ENCODE measurements at places on chromosomes 12 and 14.

DNA sequence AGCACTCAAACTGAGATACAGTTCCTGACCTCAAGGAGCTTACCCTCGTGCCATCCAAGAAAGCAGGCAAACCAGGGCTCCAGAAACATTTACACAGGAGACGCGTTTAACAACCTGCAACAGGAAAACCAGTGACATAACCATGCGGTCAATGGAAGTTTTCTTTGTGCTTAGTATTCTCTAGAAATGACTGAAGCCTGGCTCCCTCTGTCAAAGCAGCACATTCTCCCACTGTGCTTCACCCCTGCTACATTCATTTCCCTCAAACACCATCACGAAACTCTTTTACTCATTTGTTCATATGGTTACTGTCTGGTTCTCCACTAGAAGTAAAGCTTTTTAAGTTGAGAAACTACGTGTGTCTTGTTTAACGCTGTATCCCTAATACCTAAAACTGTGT is 161.3 kb upstream of the CCND2 start:
- DNase-seq: no peak

- DNase-seq: no peak
These were observed 88.0 kb upstream of the TMEM260 start for GRCh38 chr14:56491299-56492285.

- DNase-seq: no peak
These were observed 141.0 kb upstream of the RMST start for GRCh38 chr12:97321621-97322020.

DNA sequence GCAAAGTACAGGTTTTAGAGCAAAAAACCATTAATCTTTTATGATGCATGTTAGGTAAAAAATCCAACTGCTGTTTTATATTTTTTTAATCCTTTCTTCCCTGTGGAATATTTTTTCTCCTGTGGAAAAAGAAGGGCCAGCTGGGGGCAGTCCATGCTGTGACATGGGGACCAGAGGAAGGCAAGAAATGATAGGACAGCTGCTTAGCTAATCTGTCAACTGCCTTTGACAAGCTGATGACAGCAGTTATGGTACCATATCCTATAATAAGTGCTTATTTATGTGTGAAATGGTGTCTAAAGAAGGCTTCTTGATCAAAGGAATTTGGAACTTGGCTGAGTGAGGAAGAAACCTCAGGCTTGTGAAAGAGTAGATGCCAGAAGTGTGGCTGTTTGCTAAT is 452.4 kb upstream of the NOVA1 start:
- DNase-seq: no peak

GRCh38 chr12:78293059-78293686 is 462.5 kb downstream of the NAV3 start:
- no peak for DNase-seq

DNA sequence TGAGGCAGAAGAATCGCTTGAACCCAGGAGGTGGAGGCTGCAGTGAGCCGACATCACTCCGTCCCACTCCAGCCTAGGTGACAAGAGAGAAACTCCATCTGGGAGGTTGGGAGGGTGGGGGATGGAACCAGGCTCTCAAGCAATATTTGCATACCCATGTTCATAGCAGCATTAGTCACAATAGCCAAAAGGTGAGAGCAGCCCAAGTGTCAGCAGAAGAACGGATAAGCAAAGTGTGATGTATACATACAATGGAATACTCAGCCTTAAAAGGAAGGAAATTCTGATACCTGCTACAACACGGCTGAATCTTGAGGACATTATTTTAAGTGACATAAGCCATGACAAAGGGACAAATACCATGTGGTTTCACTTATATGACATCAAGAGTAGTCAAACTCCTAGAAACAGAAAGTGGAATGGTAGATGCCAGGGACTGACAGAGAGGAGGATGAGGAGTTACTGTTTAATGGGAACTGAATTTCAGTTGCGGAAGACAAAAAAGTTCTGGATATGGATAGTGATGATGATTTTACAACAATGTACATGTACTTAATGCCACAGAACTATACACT is 11.6 kb downstream of the DAD1 start:
- DNase-seq: no peak

GRCh38 chr12:122560138-122560537 is 33.1 kb downstream of the KNTC1 start:
- DNase-seq: no peak

- no peak for DNase-seq
These were observed 24.4 kb downstream of the FBXW8 start for GRCh38 chr12:116934908-116935705.

DNA sequence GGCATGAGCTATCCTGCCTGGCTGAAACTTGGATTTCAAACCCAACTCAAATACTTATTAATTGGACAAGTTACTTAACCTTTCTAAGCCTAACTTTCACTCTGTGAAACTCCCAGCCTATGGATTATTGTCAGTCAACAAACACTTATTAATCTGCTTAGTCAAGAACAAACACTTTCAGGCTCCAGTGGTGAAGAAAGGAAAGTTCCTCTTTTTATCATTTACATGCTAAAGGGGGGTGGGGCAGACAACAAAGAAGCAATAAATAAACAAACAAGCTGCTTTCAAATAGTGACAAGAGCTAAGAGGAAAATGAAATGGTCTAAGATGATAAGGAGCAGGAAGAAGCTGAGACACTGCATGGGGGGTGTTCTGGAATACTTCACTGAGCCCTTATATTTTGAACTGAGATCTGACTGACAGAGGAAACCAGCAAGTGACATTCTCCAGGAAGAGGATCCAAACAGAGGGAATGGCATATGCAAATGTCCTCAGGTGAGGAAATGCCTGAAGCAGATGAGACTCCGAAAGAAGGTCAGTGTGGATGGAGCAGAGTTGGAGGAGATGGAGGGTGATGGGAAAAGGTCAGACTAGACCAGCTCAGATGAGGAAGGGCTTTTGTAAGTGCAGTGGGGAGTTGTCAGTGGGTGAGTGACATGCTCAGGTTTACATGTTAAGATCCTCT is 259.6 kb downstream of the ITPR2 start:
- no peak for DNase-seq

DNA sequence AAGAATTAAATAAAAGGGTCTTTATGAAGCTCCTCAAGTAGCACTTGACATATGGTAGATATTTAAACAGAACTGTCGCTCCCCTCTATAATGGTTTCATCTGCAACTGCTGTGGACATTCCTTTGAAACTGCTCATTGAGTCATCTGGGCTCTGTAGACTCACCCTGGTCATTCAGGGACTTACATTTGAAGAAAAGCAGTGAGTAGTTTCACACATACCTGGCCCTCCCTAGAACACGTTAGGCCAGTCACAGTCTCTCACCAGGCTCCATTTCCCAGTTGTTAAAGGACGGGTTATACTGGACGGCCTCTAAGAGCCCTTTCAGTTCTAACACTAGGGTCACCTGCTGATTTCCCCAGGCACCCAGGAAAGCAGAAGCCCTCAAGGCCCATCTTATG is 217.0 kb downstream of the BCL11B start:
- no peak for DNase-seq

GRCh38 chr12:128245121-128245520 is 21.8 kb upstream of the TMEM132C start:
- DNase-seq: no peak

GRCh38 chr12:104455578-104456416 is 951 bp upstream of the CHST11 start:
- no peak for DNase-seq

DNA sequence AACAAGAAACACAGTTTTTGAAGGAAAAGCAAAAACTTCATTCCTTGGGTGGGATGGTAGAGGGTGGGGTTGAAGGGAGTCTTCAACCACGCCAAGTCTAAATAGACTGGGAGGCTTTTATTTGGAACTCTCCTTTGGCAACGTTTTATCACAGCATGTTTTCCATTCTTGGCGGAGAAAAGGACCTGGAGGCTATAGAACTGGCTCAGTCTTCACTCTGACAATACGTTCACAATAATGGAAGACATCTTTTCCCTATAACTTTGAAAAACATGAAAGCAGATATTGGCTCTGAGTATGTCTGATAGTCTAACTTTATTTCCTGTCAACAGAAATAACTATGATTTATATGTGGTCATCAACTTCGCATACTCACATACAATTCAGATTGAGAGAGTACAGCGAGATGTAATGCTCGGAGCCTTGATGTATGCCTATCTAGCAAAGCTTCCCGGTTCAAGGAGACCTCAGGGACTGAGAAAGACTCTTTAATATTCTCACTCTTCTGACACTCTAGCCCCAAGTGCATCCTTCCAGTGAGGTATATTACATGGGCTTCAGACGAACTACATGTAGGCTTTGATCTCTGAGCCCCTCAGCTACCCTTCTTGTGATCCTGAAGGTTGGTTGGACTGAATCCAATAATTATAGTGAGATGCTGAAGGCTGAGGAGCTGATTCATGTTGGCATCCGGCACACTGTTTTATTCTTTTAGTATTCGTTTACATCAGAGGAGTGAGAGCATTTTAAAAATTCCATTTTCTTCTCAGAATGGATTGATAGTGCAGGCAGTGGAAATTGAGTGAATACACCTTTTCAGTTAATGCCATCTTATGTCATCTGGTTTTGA is 14.0 kb downstream of the TMEM30B start:
- DNase-seq: no peak

DNA sequence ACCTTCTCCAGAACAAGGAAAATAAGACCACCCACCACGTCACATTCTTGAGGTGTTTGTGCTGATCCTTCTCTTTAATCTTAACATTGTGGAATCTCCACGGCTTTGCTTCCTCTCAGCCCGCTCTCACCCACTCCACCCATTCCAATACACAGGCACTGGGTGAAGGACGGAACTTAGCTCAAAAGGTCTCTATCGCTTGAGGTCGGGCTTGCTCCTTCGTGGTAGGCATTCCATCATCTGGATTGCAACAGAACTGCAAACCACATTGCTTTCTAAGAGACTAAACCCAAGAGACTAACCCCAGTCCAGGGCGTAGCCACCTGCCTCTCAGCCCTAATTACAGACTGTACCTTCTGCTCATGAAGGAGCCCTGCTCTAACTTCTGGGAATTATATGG is 24.0 kb upstream of the MDM2 start:
- DNase-seq: no peak

DNA sequence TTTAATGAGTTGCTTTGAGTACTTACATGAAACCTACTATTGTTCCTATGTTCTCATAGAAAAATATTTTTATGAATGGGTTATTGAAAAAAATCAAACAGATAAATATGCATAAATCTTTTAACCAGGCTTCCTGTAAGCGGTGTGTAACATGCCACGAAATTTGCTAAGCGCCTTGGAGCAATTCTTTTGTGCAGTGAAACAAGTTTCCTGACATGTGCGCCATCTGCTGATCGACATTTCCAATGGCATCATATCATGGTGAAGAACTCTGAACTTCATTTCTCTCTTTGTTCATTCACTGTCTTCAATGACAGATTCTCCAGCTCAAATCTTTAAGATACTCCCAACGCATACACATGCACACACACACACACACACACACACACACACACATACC is 145.6 kb upstream of the NAV3 start:
- peak; percentile 5 for DNase-seq

DNA sequence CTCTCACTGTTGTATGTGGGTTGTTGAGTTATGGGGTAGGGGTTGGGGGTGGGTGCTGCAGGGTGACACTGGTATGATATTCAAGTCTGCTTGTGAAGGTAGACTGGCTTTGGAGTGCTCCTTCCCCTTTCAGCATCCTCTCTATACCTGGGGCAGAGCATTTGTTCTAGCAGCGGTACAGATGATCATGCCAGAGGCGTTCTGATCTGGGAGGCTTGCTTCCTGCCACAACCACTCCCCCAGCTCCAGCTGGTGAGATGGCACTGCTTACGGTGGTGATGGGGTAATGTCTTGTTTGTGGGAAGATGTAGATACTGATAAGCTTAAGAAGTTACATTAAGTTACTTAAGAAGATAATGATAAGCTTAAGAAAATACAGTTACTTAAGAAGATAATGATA is 131.8 kb downstream of the ERC1 start:
- no peak for DNase-seq

DNA sequence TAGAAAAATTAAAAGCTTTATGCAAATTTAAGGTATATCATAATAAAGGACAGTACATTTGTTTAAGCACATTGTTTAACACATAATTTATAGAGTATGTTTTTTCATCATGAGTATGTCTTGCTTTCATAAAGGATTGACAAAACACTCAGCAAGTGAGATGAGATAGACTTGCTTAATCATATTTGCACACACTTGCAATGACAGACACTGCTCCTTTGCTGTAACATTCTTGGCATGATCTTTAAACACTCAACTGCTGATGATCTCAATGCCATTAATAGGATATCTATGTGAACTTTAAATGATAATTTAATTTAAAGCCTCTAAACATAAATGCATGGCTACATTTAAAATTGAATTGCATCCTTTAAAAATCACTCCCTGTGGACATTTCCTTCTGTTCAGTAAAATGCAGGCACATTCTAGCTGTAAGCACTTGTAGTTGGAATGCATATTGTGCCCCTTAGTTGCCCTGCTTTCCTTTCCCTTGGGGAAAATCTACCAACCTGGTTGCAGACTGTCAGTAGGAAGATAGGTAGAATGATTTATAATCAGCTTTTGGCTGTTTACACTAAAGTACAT is 979.0 kb downstream of the TMTC2 start:
- DNase-seq: no peak

DNA sequence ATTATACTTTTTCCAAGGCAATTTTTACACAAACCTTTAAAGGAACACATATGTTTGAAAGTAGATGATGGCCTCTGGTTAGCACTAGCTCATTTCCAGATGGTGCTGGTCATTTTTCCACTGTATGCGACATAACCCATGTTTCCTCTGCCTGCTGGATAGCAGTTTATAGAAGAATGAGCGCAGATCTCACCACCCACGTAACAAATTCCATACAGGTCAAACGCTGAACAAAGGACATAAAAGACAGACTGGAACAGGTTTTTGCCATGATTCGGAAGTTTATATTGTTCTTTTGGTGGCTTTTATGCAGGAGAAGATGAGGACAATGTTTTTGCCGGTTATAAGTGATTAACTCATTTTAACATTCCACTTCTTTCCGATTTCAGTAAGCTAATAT is 30.7 kb downstream of the PPP1R36 start:
- DNase-seq: no peak

- no peak for DNase-seq
These were observed 15.3 kb downstream of the PPP1R13B start for GRCh38 chr14:103832046-103832445.

DNA sequence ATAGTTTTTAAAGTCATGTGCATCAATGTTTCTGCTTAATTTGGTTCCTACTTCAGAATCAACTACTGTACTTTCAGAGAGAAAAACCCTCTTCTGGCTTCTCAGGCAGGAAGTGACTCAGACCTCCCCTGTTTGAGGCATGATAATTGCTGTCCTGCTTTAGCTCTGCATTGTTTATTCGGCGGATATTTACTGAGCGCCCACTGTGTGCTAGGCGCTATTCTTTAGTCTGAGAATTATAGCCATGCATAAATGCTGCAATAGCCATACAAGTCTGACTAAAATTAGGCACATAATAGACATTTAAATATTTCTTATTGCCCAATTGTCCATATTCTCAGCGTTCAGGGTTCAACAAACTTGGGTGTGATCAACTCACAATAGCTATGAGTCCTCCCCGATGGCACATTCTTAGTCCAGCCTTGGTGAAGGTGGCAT is 6.1 kb upstream of the AMIGO2 start:
- no peak for DNase-seq

- DNase-seq: no peak
These were observed 193.9 kb downstream of the GPHN start for GRCh38 chr14:66701813-66702212.

- DNase-seq: no peak
These were observed 8.7 kb upstream of the WDR89 start for GRCh38 chr14:63650256-63650952.
